ENCODE measurements at places on chromosomes 7 and 10.

- no peak for DNase-seq
Observed at GRCh38 chr7:33874943-33875342, 30.4 kb upstream of the BMPER start.

DNA sequence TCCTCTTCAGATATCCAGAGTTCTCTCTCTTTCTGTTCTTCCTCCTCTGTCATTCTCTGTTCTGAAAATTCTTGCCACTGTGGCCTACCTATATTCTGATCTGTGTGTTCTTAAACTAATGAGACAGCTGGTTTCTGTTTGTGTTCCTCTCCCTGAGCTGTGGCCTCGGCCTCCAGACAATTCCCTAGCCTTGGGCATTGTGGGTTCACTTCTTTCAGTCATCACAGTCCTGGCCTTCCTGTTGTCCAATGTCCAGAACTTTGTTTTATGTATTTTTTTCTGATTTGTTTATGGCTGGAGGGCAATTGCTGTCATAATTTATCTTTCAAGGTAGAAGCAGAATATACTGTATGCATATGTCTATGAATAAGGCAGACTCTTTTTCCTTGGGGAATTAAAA is 173.2 kb upstream of the MTPN start:
- no peak for DNase-seq

DNA sequence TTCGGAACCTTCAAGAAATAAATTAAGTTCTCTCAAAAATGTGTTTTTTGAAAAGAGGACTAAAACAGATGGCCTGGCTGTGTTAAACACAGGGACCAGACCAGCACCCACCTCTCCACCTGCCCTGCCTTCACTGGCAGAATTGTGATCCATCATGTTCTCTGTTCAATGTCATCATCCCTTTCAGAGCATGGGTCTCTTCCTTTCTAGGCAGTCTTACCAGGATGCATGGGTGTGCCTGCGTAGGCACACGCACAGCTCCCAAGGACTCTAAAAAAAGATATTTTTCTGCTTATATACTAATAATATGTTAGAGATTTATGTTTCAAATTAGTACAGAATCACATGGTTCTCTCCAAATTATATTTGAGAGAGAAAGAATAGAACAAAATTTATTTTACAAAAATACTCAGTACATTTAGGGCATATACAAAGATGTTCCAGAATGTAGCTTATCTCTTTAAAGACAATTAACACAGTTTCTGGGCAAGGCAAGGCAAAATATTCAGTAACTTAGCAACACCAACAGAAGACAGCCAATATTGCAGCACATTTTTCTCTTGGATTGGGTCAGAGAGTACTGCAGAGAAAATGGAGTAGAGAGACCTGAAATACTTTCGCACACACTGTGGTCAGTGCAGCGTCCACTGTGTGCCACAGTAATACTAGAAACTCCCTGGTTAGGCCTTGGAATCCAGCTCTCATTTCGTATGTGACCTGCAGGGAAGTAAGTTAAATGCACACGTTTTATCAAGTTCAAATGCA is 52.8 kb downstream of the EGFR start:
- DNase-seq = no peak

GRCh38 chr7:46212425-46213153 is 291.5 kb upstream of the IGFBP3 start:
- no peak for DNase-seq

DNA sequence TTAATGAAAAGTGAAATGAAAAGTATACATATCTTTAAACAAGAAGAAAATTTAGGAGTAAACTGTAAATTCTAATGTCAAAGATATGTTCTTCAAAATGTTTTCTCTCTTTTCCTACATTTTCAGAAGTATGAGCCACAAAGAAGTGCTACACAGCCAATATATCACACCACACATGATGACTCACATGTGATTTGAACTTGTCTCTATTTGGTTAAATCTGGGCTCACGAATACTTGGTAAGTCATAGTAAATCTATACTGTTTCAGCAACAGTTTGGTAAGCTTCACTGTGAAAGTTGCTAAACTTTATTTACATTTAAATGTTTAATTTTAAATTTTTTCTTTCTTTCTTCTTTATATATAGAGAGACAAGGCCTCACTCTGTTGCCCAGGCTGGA is 380.6 kb upstream of the IGFBP3 start:
- no peak for DNase-seq

DNA sequence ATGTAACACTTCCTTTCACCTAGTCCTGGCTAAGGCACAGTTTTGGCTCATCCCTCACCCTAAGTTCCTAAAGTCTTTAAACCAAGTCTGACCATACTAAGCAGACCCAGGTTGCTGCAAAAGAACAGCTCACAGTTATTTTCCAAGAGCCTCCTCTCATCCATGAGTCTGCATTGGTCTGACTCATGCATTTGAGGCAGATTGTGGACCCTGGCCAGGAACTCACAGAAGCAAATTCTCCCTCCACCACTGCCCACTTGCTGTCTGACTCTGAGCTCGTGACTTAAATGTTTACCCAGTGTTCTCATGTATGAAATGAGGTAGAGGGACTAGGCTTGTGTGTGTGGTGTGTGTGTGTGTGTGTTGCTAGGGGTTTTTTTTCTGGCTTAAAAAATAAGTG is 1272.8 kb downstream of the TYW1 start:
- DNase-seq = no peak

- DNase-seq = no peak
Observed at GRCh38 chr7:157352516-157352915, 15.7 kb downstream of the DNAJB6 start.

DNA sequence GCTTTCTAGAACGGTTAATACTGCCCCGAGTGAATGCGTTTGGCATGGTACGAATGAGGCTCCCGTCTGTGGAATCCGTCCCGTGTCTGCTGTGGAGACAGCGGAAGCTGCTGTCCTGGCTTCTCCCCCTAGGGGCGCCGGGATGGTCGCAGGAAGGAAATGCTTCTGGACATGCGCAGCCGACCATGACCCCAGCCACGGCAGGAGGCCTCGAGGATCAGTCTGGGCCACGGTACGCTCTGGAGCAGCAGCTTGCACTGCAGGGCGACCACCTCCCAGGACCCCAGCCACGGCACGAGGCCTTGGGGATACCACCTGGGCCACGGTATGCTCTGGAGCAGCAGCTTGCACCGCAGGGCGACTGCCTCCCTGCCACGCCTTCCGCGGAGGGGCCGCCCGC is 107.9 kb downstream of the CYTH3 start:
- peak; percentile 75 for DNase-seq

DNA sequence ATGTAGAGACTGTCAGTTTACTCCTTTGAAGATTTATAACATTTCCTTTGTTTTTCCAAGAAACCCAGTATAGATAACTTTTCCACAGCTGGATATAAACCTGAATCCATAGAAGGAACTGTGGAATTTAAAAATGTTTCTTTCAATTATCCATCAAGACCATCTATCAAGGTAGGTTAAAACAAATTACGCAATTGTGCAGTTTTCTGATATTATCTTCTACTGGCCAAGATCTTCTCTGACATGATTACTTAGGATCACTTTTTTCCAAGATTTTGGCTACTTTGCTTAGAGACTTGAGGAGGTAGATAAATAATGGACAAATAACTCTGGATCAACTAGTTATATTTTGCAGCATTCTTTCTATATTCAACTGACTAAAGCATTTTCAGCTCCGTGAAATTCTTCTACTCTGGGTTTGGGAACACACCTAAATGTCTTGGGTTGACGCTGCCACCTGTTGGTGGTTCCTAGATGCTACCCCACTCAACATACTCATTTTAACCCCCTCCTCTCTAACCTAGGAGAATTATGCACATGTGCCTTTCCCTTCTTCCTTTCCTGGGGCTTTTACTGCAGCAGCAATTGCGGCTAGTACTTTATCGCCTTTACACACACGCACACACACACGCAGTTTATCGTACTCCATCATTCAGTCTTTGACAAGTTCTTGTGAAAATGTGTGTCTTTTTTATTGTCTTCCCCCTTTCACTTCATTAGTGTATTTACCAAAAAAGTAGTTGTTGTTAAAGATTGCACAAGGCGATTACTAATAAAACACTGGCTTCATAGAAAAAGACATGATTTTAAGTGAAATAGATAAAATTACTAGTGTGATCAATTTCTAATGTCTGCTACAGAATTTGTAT is 32.7 kb downstream of the ABCB5 start:
- DNase-seq = no peak

GRCh38 chr7:22348379-22348778 is 8.6 kb downstream of the RAPGEF5 start:
- no peak for DNase-seq
